ENCODE measurements at places on chromosomes 2 and 18.
A peak's percentile ranks its signal among the peaks of the same experiment; 100 is the strongest.

DNA sequence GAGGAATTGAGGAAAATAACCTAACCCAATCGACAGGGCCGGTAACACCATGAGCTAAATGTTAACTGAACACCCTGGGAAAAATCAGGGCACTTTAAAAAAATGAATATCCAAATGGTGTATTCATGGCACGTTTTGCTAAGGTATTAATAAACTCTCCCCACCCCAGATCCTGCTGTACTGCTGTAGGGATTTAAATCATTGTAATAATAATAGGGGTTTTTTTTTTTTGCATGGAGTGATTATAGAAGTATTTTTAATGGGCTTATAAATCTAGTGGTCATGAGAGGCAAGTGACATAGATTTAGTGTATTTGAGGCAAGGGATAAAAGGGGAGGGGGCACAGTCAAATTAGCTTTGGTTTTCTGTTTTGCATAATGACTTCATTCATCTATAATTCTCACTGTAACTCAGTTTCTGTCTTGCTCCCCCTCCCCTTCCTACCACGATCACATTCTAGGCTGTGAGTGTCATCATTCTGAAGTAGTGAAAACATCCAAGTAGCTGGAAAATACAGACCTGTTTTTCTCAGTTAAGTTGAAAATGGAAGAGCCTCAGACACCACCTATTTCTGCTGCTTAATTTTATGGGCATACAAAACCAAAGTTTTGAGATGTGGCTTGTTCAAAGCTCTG is 18.2 kb upstream of the MGAT5 start:
- DNase-seq: no peak

DNA sequence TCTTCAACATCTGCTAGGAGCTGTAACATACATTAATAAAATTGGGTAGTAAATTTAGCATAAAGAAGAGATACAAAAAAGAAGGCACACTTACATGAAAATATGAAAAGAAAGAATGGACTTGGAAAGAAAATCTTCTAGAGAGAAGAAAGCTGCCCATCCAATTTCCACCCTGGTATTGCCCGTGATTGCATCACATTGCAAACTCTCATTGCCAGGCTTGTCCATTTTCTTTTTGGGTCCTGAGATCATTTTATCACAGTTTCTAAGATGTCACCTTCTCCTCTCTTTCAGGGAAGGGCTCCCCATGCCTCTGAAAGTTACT is 321.5 kb downstream of the RND3 start:
- DNase-seq: no peak

DNA sequence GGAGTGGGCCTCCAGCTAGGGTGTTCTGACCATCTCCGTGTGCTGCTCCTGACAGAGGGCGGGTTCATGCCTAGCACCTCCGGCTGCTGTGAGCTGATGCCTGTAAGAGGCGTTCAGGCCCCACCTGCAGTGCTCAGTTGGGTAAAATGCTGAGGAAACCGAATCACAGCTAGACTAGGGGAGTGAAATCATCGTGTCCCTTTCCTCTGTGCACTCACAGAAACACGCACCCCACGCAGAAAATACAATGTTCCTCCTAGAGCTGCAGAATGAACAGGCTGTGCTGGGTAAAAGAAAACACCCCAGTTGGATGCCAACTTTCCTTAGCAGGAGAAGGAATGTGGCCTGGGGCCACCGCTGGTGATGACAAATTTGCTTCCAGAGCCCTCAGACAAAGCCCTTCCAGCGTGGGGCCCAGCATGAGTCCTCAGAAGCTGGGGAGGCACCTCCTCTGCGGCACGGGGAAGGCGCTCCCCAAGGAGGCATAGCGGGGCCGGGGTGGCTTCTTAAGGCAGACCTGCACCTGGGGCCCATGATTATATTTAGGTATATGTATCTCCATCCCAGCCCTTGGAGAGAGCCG is 16.3 kb upstream of the ARHGEF4 start:
- peak; percentile 85 for DNase-seq

DNA sequence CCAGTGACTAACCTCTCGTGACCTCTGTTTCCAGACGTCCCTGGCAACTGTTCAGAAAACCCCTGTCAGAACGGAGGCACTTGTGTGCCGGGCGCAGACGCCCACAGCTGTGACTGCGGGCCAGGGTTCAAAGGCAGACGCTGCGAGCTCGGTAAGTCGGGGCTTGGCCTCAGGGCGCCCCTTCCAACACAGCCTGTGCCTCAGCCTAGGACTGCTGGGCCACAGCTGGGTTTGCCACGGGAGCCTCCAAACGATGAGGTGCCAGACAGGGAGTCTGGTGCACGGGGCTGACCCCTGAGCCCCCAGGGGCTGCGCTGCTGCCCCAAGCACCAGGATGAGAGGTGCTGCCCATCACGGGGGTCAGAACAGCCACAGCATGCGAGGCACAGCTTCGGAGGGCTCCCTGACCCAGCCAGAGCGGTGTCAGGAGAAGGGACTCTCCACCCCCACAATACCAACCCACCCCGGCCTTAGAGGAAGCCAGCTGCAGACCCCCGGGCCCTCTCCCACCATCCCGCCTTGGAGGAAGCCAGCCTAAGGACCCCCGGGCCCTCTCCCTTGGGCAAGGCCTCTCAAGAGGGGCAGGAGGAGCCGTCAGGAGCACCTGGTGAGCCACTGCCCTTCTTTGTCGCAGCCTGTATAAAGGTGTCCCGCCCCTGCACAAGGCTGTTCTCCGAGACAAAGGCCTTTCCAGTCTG is 20.3 kb downstream of the MTERF4 start:
- DNase-seq: no peak

DNA sequence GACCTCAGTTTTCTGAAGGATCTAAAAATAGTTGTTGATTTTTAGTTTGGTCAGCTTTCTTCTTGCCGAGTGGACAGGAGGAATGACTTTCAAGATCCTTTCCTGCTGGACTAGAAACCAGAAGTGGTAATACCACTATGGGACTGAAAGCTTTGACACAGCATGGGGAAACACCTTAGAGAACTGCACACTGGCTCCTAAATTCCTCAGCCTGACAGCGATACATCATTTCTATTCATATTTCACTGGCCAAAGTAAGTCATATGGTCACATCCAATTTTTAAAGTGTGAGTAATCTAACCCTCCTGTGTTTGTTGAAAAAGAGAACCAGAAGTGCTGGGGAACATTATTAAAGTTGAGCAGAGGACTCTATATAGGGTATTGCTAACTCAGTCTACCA is 244.7 kb upstream of the MMADHC start:
- no peak for DNase-seq

DNA sequence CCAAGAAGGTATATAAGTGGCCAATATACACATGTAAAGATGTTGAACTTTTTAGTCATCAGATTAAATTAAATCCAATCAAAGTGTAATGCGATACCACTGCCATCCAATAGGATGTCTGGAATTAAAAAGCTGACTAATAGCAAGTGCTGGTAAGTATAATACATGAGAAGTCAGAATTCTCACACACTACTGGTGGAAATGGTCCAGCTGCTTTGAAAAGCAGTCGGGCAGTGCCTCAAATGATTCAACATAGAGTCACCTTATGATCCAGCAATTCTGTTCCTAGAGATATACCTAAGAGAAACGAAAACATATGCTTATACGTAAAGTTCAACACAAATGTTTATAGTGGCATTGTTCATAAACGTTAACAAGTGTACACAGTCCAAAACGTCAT is 124.1 kb upstream of the MYT1L start:
- DNase-seq: no peak

GRCh38 chr2:197372592-197372991 is 62.0 kb upstream of the ANKRD44 start:
- no peak for DNase-seq

DNA sequence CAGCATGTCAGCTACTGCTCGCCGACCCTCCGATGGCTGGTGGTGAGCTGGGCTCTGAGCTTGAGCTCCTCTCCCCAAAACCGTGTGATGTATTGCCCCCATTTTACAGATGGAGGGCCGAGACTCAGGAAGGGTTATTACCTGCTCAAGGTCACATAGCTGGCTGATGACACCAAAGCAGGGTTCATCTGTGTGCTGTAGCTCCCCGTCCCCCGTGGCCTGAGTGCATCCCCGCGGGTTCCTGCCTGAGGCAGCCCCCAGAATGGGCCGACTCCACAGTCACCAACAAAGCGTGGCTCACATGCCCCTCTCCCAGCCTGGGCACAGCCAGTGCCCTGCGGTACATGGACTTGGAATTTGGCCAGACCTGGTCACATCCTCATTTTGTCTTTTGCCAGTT is 198.6 kb downstream of the TFCP2L1 start:
- no peak for DNase-seq

- no peak for DNase-seq
Measured at GRCh38 chr2:196389670-196390069, 218.3 kb upstream of the STK17B start.

- DNase-seq: no peak
Measured at GRCh38 chr2:37615804-37616676, 55.4 kb downstream of the CDC42EP3 start.

- no peak for DNase-seq
Measured at GRCh38 chr2:64685430-64685829, 31.7 kb upstream of the SERTAD2 start.

DNA sequence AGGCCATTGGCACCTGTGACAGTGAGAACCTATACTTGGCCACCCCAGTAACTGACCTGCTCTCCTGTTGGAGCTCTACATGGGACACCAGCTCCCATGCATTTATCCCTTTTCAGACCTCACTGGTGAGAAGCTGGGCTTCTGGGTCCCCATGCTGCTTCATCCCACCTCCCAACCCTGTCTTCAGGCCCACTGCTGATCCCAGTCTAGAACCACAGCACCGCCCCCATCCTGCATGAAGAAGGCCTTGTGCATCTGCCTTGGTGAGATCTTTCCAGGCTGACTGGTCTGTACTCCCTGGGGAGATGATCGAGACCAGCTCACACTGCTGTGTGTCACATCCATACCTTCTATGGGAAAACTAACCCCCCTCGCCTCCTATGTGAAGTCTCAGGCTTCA is 22.7 kb downstream of the TTC32 start:
- no peak for DNase-seq

- DNase-seq: peak; percentile 75
Measured at GRCh38 chr2:104862058-104862941, 8.4 kb downstream of the POU3F3 start.

GRCh38 chr2:234981197-234982095 is 29.6 kb downstream of the SH3BP4 start:
- no peak for DNase-seq

Measured in putamen (tissue), 1 donor.